Stimulated activated CD8-positive, alpha-beta memory T cell treated with anti-CD3 and anti-CD28 coated beads, Interleukin-7, amount 100 ng/mL, for 4 hours (primary cell): ENCODE measurements at places on chromosomes 6 and 20.

GRCh38 chr6:132388291-132388690, 13.0 kb downstream of the MOXD1 start:
- DNase-seq = no peak

GRCh38 chr20:12740647-12741046, 268.1 kb upstream of the SPTLC3 start:
- no peak for DNase-seq

DNA sequence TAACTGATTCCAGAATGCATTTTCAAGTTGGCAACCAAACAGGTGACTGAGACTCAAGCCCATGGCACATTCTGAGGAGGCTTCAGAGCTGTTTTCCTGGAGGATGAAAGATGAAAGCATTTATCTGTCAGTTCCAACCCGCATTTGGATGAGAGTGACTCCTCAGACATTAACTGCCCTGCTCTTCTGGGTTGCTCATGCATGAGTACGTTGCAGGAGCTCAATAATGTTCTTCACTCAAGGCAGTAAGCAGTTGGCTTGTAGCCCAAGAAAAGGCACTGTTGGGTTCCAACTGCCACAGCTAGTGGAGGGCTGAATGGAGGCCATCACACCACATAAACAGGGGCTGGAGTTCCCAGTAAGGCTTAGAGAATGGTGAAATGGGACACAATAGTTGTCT, 155.3 kb downstream of the FUT9 start:
- DNase-seq = no peak

- DNase-seq = no peak
Observed at GRCh38 chr20:46268131-46268614, 40.1 kb downstream of the CDH22 start.

GRCh38 chr6:47111685-47112084, 69.6 kb upstream of the ADGRF1 start:
- DNase-seq = no peak
